Central memory CD8-positive, alpha-beta T cell (primary cell): ENCODE measurements at places on chromosomes 2 and 18.

DNA sequence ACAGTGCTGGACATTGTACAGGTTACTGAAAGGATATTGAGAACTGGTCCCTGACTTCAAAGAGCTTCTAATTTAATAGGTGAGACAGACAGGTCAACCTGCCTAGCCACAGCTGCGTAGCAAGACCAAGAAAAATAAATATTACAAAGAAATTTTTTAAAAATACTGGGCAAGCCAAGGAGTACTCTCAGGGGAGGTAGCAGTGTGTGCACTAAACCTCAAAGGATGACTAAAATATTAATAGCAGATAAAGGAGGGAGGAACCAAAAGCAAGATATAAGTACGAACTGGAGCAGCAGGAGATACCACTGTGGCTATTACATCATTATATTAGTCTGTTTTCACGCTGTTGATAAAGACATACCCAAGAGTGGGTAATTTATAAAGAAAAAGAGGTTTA, 14.9 kb downstream of the SCG2 start:
- no peak for DNase-seq

- DNase-seq, result no peak
Observed at GRCh38 chr2:204289066-204289465, 256.2 kb upstream of the PARD3B start.

- peak; percentile 8 for DNase-seq
Observed at GRCh38 chr2:239603411-239604356, 202.9 kb upstream of the HDAC4 start.

DNA sequence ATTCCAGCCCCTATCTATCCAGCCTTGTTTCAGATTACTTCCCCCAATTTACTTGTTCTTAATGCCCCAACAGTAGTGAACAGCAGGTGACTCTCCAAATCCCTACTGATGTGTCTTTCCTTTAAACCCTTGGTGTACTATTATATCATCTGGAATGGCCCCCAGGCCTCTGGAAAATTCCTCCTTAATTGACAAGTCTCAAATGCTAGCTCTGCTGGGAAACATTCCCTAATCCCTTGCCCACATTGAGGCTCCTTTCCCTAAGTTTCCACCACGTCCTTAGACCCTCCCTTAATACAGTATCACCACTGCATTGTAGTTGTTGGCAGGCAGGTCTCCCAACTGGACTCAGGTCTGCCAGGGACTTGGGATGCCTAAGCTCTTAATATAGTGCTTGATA, 41.0 kb downstream of the MYO3B start:
- no peak for DNase-seq

DNA sequence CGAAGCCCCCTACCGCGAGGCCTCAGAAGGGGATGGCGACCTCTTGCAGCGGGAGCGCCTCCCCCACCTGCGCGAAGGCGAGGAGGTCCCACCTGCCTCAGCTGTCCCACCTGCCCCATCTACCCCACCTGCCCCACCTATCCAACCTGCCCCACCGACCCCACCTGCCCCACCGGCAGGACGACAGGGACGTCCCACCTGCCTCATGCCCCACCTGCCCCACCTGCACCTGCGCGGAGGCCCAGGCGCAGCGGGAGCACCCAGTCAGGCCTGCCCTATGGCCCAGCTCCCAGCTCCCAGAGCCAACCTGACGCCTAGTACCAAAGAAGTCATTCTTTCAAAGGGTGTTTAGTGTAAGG, 489.1 kb upstream of the SMIM21 start:
- no peak for DNase-seq

- no peak for DNase-seq
Observed at GRCh38 chr2:130378898-130379214, 23.0 kb downstream of the PTPN18 start.

DNA sequence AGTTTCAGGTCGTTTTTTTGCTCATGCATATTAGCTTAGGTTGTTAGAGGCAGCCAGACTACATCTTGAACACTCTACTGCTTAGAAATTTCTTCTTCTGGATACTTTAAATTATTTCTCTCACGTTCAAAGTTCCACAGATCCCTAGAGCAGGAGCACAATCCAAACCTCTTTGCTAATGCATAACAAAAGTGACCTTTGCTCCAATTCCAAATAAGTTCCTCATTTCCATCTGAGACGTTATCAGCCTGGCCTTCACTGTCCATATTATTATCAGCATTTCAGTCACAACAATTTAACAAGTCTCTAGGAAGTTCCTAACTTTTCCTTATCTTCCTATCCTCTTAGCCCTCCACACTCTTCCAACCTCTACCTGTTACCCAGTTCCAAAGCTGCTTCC, 50.4 kb upstream of the ERMN start:
- DNase-seq, result no peak

DNA sequence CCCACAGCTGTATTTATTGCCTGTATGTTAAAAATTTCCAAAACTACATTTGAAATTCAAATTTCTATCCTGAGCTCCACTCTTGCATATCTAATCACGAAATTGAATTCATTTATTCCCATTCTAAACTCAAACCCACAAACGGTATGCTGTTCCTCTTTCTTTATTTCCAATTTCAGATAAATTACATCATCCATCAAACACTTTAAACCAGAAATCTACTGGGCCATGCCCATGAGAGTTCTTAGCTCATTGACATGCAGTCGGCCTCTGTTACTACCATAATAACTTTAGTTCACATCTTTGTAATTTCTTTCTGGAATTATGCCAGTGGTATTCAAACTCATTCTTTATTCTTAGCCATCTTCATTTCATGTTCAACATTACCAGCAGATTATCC, 100.3 kb downstream of the COL3A1 start:
- no peak for DNase-seq

DNA sequence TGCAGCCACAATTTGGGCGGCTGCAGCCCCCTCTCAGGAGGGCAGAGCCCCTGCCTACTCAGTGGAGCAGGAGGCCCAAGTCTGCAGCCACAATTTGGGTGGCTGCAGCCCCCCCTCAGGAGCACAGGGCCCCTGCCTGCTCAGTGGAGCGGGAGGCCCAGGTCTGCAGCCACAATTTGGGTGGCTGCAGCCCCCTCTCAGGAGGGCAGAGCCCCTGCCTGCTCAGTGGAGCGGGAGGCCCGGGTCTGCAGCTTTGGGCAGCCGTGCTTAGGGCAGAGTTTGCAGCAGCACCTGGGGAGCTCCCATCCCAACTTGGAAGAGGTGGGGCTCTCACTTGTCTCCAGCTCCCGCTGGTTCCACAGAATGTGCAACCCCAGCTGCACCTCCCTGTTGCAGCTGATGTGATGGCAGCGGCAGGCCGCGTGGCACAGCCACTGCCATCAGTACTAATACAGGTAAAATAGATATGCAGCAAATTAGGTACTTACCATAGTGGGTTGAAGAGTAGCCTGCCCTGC, 99.4 kb downstream of the TWIST2 start:
- DNase-seq, result peak; percentile 9

DNA sequence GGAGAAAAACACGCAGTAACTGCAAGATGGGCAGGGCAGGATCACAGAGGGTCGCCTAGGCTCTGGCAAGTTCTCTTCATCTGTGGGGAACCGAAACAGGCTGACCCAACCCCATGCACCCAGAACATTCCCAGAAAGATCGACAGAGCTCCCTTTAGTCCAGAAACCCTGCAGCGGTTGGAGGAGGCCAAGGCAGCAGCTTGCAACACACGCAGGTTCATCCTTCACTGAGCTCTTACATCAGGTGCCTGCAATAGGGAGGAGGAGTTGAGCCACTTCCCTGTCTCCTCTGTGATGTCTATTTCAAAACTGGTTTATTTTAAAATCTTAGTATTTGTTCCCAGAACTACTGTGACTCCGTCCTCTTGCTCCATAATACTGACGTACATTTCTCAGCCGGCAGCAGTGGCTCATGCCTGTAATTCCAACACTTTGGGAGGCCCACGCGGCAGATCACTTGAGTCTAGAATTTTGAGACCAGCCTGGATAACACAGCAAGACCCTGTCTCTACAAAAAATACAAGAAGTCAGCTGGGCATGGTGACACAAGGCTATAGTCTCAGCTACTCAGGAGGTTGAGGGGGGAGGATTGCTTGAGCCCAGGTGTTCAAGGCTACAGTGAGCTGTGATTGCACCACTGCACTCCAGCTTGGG, 11.5 kb upstream of the SLC11A1 start:
- no peak for DNase-seq
